Caco-2 (cell line): ENCODE measurements at places on chromosomes 1 and 21.

- no peak for DNase-seq
Measured at GRCh38 chr1:147497826-147498225, 43.5 kb upstream of the BCL9 start.

- no peak for DNase-seq
Measured at GRCh38 chr1:6546326-6546725, 8.0 kb downstream of the NOL9 start.

GRCh38 chr1:156664767-156665411 lies 12.3 kb downstream of the NES start:
- DNase-seq = peak; percentile 58

- no peak for DNase-seq
Measured at GRCh38 chr1:54377040-54377691, 29.0 kb downstream of the SSBP3 start.

- DNase-seq = no peak
Measured at GRCh38 chr1:115331558-115332331, 6.3 kb downstream of the NGF start.

DNA sequence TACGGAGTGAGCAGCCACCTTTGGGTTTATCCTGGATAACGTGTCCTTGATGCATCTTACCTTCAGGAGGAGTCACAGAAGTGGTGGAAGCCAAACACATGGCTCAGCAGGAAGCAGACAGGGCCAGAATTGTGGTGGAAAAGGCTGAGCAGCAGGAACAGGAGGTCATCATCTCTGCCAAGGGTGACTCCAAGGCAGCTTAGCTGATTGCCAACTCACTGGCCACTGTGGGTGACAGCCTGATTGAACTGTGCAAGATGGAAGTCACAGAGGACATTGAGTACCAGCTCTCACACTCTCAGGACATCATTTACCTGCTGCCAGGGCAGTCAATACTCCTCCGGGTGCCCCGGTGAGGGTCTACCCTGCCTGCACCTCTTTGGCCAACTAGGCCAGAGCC lies 179.3 kb downstream of the FAF1 start:
- no peak for DNase-seq

GRCh38 chr1:28927648-28928313 lies 13.4 kb downstream of the EPB41 start:
- DNase-seq = no peak

DNA sequence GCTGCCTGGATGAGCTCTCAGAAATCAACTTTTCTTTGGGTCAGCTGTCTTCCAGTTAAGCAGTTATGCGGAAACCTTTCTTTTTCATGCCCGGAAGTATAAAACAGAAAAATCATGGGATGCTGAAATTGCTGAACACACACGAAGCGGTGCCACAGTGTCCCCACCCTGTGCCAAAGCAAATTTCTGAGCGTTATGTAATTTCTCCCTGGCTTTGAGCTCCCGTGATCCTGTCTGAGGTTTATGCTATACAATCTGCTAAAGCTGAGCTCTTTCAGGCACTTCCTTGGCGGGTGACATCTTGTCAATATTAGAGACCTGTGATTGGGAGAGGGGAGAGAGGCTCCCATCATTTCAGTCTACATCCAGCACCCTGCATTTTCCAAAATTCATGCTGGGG lies 201.7 kb downstream of the ROR1 start:
- DNase-seq = no peak

DNA sequence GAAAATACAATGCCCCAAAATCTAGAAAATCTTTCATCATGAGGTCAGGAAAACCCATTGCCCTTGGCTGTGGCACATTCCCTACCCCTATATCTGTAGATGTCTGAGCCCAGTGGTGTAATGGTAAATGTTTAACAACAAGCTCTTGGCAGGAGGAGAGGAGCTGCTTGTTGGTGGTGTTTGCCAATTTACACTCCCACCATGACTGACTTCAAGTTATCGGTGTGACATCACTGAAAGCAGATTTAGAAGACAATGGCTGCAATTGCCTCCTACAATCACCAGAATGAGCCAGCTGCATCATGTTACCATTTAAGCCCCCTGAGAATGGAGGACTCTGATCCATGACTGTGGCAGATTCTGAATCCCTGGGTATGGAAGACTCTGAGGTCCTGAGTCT lies 70.9 kb downstream of the SDC3 start:
- DNase-seq = no peak

DNA sequence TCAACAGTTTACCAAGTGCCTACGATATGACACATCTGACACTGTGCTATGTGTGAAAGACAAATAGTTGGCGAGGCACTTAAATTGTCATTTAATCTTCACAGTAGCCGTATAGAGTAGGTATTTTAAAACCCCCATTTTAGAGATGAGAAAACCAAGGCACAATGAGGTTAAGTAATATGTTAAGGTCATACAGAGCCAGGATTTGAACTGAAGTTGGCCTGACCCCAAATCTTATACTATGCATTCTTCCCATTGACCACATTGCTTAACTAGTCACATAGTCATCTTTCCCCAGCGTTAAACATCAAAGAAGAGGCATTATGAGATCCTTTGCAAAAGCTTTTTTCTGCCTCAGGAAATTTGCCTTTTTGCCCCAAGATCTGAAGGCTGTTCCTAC lies 3.9 kb downstream of the INKA2 start:
- no peak for DNase-seq

GRCh38 chr1:173002891-173003838 lies 47.6 kb downstream of the TNFSF18 start:
- no peak for DNase-seq

- DNase-seq = no peak
Measured at GRCh38 chr1:214292322-214292721, 11.4 kb downstream of the SMYD2 start.

GRCh38 chr1:245480393-245481120 lies 325.8 kb downstream of the KIF26B start:
- no peak for DNase-seq

DNA sequence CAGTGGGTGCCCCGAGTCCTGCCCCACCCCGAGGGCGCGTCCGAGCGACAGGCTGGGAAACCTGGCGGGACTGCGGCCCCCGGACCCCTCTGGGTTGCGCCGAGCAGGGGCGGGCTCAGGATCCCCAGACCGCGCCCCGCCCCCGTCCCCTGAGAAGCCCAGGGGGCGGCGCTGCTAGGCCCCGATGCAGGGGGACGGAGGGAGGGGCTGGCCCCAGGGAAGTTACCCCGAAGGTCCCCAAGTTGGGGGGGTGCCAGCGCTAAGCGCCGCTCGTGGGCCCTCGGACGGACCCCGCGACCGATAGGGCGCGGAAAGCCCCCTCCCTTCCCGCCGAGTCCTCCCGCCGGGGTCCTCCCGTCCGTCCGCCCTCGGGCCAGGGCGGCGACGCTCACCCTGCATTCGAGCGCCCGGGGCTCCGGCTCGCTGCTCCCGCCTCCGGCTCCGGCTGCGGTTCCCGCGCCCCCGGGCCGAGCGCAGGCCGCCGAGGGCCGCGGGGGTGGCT lies 414 bp downstream of the GPR153 start:
- peak; percentile 47 for DNase-seq

DNA sequence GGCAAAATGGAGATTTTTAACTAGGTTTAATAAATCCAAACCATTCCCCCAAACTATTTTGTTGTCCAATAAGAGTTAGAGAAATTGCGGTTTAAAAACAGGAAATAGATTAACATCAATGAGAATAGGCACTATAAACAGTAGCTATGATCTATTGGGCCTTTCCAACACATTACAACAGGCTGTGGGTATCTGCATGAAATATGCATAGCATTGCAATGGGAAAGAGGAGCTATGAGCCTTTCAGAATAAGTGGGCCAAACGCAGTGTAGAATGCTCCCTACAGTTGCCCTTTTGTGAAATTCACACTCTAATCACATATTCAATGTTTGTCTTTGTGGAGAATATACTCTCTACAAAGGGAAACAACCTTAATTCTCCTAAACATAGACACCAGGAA lies 305.5 kb upstream of the PRMT6 start:
- no peak for DNase-seq

GRCh38 chr21:34100790-34101189 lies 27.4 kb downstream of the MRPS6 start:
- DNase-seq = no peak

DNA sequence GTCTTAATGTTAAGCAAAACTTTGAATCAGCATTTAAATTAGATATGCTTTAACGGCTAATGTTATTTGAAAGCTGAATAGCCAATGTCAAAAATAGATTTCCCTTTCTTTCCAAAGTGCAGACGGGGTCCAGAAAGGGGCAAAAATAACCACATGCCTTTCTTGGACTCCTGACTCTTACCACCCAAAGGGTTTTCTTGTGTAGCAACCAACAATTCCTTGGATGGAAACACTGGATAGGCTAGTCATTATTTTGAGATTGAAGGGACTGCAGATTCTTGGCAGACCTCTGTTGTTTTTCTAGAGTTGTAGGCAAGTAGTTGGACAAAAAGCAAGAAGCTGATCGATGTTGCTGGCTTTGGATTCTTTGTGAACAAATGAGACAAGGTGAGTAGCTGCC lies 107.0 kb downstream of the MRPS6 start:
- DNase-seq = no peak

DNA sequence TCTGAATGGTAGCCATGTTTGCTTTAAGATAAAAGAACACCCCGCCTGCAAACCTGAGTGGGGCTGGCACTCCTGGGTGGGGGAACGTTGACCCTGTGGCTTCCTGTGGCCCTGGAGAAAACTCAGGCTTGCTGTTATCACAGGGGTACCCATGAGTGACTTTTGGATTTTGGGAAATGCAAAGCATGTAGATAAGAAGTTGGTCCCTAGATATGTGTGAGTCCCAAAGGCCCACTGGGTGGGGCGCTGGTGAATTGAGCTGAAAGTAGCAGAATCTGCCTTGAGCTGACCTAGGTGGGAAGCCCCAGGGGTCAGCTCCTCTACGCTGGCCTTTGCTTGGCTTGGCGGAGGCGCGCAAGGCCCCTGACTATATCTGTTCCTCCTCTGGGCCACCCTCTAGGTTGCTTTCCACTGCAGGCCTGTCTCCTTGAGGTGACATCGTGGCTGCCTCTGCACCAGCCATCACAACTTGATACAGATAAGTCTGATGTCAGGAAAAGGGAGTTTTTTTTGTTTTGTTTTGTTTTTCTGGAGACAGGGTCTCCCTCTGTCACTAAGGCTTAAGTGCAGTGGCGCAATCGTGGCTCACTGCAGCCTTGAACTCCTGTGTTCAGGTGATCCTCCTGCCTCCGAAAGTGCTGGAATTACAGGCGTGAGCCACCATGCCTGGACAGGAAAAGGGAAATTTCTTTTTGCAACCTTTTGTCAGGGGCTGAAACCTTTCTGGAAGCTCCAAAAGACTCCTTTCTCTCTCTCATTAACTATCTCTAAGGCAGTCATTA lies 72.2 kb downstream of the AGPAT3 start:
- no peak for DNase-seq

DNA sequence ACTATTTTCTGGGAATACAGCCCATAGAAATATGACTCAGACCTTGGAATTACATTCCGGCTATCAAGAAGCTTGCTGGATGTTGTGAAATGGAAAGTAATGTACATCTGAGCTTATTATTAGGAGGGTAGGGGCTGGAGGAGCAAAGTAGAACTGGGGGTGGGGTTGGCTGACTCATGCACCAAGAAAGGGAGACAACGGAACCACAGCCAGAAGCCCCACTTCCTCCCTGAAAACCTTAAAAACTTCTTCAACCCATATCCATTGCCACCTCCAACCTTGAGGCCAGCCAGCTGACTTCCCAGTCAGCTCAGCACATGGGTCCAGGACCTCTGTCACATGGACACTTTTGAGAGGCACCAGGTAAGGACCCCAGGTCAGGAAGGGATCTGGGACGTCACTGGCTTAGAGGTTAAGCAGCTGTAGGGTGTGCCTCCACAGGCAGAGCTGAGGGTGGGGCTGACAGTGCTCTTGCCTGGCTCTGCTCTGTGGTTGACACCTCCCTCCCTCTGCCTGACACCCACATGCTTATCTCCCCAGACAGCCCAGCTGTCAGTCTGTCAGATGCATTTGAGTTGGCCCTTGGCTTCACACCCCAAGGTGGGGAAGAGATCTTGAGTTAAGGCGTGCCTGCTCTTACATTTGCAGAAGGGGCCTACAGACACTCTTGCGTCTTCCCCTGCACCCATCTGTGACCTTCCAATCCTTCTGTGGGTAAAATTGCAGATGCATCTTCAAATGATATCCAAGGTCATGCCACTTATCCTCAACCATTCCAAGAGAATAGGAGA lies 5.7 kb upstream of the ZNF683 start:
- no peak for DNase-seq

GRCh38 chr21:42040411-42041180 lies 30.4 kb upstream of the ZBTB21 start:
- DNase-seq = no peak
